Endodermal cell (in vitro differentiated cells): ENCODE measurements at places on chromosomes 7 and 10. TPM values are rescaled to one million over a fixed set of nuclear protein-coding genes. Genes with fewer than 3 reads are reported as not detected.

DNA sequence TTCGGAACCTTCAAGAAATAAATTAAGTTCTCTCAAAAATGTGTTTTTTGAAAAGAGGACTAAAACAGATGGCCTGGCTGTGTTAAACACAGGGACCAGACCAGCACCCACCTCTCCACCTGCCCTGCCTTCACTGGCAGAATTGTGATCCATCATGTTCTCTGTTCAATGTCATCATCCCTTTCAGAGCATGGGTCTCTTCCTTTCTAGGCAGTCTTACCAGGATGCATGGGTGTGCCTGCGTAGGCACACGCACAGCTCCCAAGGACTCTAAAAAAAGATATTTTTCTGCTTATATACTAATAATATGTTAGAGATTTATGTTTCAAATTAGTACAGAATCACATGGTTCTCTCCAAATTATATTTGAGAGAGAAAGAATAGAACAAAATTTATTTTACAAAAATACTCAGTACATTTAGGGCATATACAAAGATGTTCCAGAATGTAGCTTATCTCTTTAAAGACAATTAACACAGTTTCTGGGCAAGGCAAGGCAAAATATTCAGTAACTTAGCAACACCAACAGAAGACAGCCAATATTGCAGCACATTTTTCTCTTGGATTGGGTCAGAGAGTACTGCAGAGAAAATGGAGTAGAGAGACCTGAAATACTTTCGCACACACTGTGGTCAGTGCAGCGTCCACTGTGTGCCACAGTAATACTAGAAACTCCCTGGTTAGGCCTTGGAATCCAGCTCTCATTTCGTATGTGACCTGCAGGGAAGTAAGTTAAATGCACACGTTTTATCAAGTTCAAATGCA lies 52.8 kb downstream of the EGFR start:
- DNase-seq: no peak

GRCh38 chr10:92575961-92576360 lies 2.1 kb upstream of the IDE start:
- no peak for DNase-seq

GRCh38 chr10:86200269-86200668 lies 166.3 kb downstream of the GRID1 start:
- DNase-seq: no peak

Gene PLPP4
- total RNA-seq: 8.7 to 13.0 TPM (median 9.0 TPM) in 3 replicates

DNA sequence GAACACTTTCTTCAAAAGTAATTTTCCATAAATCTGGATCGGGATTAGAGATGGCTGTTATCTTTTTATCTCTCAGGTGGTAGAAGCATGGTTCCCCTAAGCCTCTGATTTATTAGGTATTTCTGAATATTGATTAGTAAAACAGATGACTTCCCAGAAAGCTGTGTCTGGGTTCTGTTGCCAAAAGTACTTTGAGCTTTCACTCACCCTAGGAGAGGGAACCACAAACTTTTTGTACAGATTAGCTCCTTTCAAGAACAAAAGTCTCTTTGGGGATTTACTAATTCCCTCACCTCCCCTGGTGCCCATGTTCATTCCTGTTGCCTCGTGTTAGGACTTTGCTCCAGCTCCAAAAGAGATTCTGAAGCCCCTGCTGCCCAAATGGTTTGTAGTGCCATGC lies 46.7 kb upstream of the STRIP2 start:
- DNase-seq: no peak

- DNase-seq: no peak
These were observed 2.4 kb downstream of the H2AZ2 start for GRCh38 chr7:44845451-44845850.

DNA sequence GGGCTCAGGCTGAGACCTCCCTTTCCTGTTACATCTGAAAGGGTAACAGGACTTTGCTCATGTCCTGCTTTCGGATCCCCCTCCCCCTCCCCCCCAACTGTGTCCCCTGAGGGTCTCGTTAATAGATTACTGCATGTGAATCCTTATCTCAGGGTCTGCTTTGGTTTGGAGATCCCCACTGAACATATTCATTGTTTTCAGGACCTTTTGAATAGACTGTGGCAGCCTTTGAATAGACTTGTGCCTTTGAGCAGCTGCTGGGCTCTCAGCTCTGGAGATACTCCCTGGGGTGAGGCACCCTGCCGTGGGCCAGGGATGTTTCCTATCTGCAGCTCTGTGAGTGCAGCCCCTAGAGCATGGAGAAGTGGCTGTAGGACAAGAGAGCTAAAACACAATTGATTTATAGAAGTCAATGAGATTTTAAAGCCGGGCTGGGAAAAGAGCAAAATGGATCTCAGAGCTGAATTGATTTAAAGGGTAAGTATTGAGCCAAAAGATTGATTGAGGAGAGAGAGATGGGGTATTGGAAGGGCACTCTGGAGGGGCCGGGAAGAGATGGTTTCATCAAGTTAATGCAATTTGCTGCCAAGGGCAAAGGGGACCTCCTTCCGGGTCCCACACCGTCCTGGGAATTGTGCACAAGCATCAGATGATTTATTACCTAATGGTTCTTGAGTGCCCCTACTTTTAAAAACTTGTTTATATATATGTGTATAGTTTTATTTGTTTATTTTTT lies 9.9 kb downstream of the ARHGAP22 start:
- DNase-seq: peak; percentile 77

DNA sequence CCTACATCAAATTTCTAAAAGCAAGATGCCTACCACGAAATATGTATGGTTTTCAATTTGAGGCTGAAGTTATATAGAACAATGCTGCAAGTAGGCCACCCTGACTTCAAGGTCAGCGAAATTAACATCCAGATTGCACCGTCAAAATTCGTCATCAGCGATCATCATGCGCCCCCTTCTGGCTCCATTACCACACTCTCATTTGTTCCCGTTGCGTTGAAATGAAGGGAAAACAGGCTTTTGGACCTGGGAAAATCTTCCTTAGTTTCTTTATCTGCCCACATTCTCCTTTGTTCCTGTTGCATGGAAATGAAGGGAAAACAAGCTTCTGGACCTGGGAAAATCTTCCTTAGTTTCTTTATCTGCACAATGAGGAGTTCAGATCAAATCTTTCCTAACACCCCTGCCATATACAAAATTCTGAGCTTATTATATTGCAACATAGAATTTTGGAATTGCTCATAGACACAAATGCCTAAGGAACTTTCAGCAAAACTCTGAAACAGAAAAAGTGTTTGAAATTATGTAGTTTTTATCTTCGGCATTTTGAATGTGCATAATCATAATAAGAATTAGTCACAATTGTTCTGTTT lies 98.2 kb upstream of the PRKCQ start:
- peak; percentile 86 for DNase-seq

Gene TAS2R3
- 1.4 and 1.6 TPM in 2 replicates for total RNA-seq

Gene OR6B1
- not detected in 3 replicates for total RNA-seq

DNA sequence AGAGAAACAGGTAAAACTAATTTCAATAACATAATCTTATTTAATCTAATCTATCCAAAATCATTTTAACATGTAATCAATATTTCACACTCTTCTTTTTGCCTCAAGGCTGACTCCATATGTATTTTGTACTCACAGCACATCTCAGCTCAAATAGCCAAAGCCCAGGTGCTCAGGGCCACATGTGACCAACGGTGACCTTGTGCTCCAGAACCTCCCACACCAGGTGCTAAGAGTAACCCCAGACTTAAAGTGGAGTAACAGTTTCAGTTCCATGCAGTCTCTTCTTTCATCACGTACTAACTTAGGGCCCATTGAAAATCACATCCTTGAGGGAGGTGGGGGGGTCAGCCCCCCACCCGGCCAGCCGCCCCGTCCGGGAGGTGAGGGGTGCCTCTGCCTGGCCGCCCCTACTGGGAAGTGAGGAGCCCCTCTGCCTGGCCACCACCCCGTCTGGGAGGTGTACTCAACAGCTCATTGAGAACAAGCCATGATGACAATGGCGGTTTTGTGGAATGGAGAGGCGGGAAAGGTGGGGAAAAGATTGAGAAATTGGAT lies 47.3 kb downstream of the NCAPG2 start:
- no peak for DNase-seq

GRCh38 chr7:46948716-46949115 lies 633.2 kb downstream of the TNS3 start:
- DNase-seq: no peak

GRCh38 chr10:34547291-34547690 lies 267.8 kb downstream of the PARD3 start:
- no peak for DNase-seq

- DNase-seq: peak; percentile 87
These were observed 11.3 kb downstream of the CPA2 start for GRCh38 chr7:130277763-130278643.

Gene EN2
- total RNA-seq: not detected in 2 replicates

Gene MYL10
- total RNA-seq: not detected in 2 replicates

DNA sequence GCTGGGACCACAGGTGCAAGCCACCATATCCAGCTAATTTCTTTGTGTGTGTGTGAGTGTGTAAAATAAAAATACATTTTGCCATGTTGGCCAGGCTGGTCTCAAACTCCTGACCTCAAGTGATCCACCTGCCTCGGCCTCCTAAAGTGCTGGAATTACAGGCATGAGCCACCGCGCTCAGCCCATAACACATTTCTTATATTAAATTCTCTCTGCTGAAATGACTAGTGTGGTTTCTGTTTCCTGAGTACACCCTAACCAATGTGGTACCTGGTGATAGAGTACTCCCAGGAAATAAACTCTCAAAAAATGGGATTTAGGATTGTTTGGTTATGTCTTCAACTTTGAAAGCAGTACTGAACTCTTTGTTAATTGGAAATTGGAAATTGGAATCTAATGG lies 19.4 kb upstream of the FHIP2A start:
- DNase-seq: no peak

DNA sequence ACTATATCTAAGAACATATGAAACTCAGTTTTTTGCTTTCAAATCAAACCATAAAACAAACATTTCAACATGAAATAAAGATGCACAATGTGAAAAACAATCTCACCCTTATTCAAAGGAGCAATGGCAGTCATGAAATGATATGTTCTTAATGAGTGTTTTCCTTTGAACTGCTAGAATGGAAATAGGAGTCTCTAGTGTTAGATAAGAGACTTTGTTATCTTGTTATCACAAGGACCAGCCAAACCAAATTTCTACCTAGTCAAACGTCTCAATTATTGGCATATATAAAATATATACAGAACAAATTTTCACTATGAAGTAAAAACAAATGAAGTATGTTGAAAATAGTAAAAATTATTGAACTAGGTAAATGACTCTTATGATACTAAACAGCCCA lies 1.2 kb downstream of the VPS41 start:
- DNase-seq: no peak

Gene MPP7
- total RNA-seq: 4.1 and 5.5 TPM in 2 replicates

Gene AOC1
- total RNA-seq: not detected in 2 replicates

DNA sequence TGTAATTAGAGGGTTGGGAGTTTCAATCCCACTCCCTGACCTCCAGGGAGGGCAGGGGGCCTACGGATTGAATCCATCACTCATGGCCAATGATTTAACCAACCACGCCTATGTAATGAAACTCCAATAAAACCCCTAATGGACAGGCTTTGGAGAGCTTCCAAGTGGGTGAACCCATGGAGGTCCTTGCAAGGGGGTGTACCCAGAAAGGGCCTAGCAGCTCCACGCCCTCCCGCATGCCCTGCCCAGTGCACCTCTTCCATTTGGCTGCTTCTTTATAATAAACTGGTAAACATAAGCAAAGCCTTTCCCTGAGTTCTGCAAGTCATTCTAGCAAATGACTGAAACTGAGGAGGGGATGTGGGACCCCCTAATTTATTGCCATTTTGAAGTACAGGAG lies 280.1 kb downstream of the FRMD4A start:
- DNase-seq: no peak

DNA sequence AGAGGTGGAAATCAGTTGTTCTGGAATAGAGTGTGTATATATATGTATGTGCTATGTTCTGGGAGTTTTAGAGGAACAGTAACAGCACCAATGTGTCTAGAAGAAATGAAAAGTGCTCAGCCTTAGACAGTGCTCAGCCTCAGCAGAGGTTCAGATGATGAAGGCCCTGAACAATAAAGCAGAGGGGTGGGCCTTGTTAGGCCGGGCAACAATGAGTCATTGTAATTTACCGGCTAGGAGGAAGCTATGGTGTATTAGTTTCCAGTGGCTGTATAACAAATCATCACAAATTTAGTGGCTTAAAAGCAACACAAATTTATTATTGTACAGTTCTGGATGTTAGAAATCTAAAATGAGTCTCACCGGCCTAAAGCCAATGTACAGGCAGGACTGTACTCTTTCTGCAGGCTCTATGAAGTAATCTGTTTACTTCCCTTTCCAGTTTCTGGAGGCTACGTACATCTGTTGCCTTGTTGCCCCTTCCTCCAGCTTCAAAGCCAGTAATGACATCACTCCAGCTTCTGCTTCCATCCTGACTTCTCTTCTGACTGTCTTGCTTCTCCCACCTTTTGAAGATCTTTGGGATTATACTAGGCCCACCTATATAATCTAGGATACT lies 84.6 kb downstream of the CH25H start:
- DNase-seq: no peak

Gene DUSP5
- total RNA-seq: 56.0 and 60.3 TPM in 2 replicates

DNA sequence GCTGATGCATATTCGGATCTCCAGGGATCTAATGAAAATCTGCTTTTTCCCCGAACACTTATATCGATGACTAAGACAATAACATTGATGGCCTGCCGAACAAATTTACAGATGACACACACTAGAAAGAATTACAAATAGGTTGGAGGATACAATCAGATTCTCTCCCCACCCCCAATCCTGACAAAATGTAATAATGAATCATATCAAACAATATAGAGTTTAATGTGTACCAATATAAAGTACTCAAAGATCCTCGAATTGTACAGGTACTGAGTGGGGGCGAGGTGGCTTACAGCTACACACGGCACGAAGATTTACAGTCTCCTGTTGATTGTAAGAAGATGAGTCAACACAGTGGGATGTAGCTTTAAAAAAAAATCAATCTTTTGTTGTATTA lies 182.7 kb upstream of the MKLN1 start:
- no peak for DNase-seq

Gene SEC61A2
- 22.3 and 24.4 TPM in 2 replicates for total RNA-seq

Gene AKR1D1
- total RNA-seq: not detected in 3 replicates

DNA sequence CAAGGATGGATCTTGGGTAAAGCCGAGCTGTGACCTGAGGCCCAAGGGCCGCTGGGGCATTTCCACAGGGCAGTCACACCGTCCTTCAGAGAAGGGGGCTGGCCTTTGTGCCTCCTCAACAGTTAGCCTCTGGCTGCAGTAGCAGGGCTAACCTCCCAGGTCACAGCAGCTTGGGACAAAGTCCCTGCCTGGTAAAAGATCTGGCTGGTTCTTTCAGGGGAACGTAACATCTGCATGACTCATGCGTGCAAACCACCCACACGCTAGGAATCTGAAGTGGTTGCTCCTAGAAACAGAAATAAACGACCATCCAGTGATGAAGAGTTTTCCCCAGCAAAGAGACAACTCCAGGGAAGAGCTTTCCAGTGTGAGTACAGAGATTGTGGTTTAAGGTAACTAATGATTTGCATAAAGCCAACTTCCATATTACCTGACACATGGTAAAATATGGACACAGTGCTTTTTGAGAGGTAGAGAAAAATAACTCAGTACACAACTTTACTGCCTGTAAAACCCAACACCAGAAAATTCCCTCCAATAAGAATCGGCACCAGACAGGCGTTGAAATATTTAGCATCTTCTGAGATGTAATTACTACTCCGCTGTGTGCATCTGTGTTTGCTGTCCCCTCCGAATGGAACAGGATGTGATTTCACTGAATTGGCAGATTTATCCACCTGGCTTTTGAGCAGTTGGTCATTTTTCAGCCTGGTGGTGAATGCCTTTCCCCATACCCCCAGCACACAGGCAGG lies 84.9 kb upstream of the ADRB1 start:
- DNase-seq: no peak

- no peak for DNase-seq
These were observed 587 bp upstream of the UNCX start for GRCh38 chr7:1232103-1232466.

Gene KCNK18
- total RNA-seq: not detected in 2 replicates

GRCh38 chr10:21891439-21891838 lies 112.1 kb downstream of the DNAJC1 start:
- no peak for DNase-seq

Gene KAZALD1
- total RNA-seq: 7.3 to 10.0 TPM (median 10.0 TPM) in 3 replicates
